NCI-H446 (cell line): ENCODE measurements at places on chromosomes 1 and 21.
A peak's percentile ranks its signal among the peaks of the same experiment; 100 is the strongest.

GRCh38 chr1:117275055-117275454 lies 64.3 kb upstream of the VTCN1 start:
- no peak for DNase-seq

DNA sequence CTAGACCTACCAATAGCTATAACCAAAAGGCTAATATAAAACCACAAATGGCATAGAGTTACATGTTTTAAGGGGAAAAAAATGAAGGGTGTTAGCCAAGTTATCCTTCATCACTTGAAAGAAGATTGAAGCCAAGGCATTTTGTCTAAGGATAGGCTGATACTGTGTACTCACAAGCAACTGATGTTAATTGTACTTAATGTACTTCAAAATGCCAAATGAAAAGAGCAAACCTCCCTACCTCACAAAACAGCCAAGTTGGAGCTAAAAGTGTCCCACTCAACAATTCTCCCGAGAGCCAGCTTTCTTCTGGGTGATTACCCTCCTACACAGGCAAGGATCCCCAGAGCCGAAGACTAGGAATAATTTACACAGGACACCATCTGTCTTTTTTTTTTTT lies 4.4 kb upstream of the IGSF3 start:
- DNase-seq, result peak; percentile 76

- peak; percentile 53 for DNase-seq
Measured at GRCh38 chr1:91742848-91743292, 143.1 kb downstream of the TGFBR3 start.

DNA sequence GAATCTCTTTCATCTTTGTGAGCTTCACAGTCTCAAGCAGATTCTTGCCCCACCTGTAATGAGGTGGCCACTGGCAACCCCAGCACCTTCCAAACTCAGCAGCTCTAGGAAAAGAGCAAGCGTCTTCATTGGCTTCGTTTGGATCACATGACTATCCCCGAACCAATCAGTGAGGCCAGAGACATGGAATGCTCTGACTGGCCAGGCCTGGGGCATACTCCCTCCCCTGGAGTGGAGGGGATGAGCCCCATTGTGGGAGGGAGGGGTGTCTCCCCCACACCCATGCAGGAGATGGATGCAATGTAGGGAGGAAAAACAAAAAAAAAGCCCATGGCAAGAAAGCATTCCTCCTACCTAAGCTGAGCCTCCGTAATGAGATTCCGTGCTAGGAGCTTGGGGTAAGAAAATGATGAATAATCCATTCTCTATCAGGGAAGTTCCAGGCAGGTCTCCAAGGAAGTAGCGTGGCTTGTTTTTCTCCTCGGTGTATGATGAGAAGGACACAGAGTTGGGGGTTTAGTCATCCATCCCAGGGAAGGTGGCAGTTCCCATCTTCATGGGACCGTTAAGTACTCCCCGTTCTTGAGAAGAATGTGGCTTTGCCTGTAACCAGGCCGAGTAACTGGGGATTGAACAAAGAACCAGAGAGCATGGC lies 32.7 kb downstream of the FHAD1 start:
- DNase-seq, result no peak

- no peak for DNase-seq
Measured at GRCh38 chr1:89999628-90000027, 4.7 kb downstream of the ZNF326 start.

GRCh38 chr1:221241157-221241556 lies 361.9 kb downstream of the HLX start:
- DNase-seq, result no peak

DNA sequence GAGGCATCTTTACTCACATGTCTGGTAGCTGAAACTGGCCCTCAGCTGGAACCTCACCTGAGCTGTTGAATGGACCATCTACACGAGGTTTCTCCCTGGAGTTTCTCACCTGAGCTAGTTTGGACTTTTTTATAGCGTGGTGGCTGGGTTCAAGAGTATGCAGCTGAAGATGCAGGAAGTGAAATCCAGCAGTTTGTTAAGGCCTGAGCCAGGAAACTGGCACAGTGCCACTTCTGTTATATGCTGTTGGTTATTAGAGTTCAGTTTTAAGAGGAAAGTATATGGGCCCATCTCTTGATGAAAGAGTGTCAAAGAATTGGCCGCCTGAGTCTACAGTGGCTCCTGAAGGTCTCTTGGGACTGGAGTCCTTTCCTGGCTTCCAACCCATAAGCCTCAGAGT lies 35.6 kb downstream of the STUM start:
- no peak for DNase-seq

- peak; percentile 92 for DNase-seq
Measured at GRCh38 chr1:178938959-178939317, 68.1 kb upstream of the ANGPTL1 start.

GRCh38 chr21:23471877-23472276 lies 2135.4 kb downstream of the MRPL39 start:
- no peak for DNase-seq

DNA sequence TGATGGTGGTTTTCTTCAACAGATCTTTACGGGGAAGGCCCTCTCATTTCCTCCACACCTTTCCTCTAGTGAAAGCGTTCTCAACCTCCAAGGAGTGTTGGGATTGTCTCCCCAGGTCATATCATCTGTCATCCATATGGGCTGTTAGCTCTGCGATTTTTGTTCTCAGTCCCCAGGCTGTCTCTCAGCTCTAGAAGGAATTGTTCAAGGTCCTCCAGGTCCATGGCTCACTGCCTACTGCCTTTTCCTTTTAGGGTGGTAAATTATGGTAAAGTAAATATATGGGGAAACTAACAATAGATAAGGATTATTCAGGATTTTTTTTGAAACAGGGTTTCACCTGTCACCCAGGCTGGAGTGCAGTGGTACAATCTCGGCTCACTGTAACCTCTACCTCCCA lies 37.6 kb downstream of the ELF3 start:
- DNase-seq, result no peak
